Naive thymus-derived CD4-positive, alpha-beta T cell (primary cell): ENCODE measurements at places on chromosomes 3 and 15. TPM values are rescaled to one million over a fixed set of nuclear protein-coding genes. Genes with fewer than 3 reads are reported as not detected.

DNA sequence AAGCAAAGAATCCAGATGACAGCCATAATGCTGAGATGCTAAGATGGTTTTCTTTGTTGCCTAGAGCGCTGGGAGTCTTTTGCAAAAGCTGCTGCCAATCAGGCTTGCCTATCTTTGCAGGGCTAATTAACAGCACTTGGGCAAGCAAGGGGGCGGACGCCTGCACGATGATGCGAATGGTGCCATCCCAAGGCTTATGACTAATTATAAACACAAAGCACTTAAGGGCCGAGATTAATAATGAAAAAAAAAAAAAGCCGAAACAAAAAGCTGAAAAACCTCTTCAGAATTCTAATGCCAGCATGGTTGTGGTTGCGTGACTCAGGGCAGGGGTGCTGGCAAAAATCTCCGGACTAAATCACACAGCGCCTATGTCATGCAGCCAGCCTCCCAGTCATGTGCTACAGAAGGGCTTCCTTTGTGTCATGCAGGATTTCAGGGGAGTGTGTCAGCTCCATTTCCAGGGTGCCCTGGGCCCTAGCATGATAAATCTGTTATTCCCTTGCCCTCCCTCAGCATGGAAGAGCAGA lies 185.0 kb upstream of the ANKRD28 start:
- no peak for DNase-seq

Gene SKOR1
- polyA plus RNA-seq: not detected

- DNase-seq: no peak
Observed at GRCh38 chr3:34106879-34107278, 308.4 kb downstream of the PDCD6IP start.

DNA sequence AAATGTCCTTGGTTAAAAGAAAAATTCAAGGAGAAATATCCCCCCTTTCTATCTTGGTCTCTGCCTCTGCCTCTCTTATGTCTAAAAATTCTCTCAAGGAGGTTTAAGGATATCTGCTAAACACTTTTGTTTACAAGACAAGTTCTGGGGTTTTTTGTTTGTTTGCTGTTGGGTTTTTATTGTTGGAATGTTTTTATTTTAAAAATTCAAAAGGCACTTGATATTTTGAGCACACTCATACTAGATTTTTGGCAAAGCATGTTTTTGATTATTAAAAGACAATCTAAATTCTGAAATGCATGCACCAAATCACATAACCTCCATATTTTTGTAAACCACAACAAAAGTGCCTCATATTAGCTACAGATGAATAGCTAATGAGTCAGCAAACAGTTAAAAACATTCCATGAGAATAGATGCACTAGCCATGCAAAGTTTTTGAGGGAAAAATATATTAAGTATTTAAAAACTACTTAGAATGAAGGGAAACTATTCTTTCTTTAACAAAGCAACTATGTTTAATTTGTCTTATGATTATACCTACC lies 84.6 kb downstream of the ZBTB20 start:
- no peak for DNase-seq

Gene GPR160
- 22.8 TPM for polyA plus RNA-seq

GRCh38 chr3:112032098-112032731 lies 2.3 kb upstream of the TMPRSS7 start:
- no peak for DNase-seq

Gene HCLS1
- 340 TPM for polyA plus RNA-seq

GRCh38 chr3:67335813-67336212 lies 318.6 kb downstream of the SUCLG2 start:
- no peak for DNase-seq

DNA sequence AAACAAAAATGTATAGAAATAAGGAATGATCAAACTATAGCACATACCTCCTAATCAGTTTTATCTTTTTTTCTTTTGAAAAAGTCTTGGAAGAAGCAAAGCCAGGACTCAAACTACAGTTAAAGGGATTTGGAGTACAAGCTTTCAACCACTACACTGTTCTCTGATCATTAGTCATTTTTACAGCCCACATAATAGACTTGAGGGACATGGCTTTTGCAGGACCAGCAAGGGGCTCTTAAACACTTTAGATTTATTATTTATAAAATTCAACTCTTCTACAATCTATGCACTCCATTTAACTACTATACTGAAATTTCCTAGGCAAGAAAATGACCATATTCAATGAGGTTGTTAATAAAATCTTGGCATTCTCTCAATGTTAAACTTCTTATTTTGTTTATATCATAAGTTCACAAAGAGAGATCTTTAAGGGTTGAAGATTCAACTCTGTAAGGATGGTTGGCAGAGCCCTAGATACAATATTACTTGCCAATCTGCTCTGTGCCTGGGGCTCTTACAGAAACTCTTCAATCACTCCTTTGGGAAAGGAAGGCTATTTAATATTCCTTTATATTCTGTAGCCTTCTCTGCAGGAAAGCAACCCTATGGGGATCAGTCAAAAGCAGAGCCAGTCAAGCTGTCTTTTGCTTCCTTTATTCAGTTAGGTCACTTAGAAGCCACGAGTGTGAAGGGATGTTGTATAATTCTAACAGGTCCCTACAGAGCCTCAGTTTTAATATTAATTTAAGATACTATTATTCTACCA lies 557.7 kb upstream of the SGO1 start:
- no peak for DNase-seq

- DNase-seq: no peak
Observed at GRCh38 chr3:178127221-178127620, 409.0 kb upstream of the KCNMB2 start.

Gene SLC24A5
- not detected for polyA plus RNA-seq

Gene ATP10A
- 7.2 TPM for polyA plus RNA-seq

DNA sequence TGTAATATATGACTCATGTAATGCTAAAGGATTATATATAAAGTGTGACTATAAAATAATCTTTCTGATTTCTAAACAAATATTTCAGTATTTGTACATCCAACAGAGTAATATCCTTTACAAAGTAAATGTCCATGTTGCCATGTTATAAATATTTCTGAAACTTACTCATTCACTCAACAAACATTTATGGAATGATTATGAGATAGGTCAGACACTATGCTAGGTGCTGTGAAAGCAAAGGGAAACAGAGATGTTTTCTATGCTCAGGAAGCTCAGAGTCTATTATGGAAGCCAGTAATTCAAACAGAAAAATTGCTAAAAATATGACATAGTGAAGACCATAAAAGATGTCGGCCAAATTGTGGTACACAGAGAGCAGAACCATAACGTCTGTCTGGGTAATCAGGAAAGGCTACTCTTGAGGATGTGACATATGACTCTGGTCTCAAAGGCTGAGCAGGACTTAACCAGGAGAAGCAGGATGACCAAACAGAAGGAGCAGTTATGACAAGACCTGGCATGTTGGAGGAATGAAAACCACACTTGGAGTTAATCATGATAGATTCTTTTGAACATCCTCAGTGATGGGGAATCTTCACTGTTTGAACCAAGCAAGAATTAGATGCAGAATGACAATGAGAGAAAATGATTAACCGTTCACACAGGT lies 39.0 kb upstream of the MYO5C start:
- no peak for DNase-seq

DNA sequence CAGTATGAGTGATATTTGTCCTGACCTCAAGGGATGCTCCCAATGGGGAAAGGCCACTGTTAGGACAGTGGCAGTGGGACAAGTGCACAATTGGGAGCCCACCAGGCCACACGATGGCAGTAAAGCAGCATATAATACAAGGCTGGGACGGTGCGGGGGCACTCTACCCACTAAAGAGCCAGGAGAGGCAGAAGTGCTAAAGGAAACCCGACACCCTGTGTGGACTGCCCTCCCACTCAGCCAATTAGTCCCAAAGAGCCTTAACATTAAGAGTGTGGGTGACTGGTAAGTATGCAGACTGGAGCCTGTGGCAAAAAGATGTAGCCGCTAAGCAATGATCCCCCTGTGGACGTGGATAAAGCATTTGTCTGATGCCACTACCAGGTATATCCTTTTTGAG lies 8.2 kb upstream of the ZNF589 start:
- peak; percentile 44 for DNase-seq

DNA sequence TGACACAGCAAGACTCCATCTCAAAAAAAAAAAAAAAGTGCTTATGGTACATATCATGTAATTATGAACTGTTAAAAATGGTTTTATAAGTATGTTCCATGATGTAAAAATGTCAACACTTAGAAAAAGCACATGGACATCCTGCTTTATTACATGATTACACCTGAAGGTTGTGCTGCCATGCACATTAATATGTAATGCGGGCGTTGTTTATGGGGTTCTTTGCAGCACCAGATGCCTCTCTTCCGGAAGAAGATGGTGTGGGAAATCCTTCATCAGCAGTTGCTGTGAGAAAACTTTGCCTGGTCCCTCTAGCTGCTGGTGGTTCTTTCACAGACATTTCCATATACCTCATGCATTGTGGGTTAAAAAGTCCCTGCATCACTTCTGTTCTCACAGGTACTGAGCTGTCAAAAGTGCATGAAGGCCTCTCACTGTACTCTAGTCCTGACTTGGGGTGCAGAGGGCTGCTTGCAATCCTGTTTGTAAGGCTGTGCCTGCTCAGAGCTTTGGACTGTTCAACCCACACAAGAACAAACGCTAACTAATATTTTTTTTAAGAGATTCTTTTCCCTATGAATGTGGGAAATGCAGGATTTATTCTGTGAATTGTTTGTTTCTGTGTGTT lies 43.6 kb downstream of the SENP2 start:
- DNase-seq: no peak

- no peak for DNase-seq
Observed at GRCh38 chr15:67472957-67473356, 48.0 kb upstream of the C15orf61 start.

Gene ATP8B4
- polyA plus RNA-seq: not detected

GRCh38 chr15:74535388-74536084 lies 5.5 kb upstream of the ARID3B start:
- no peak for DNase-seq

GRCh38 chr15:65033659-65034269 lies 4.3 kb upstream of the MTFMT start:
- no peak for DNase-seq

Gene SYNPR
- polyA plus RNA-seq: not detected

GRCh38 chr3:131388490-131388799 lies 6.9 kb downstream of the NUDT16 start:
- DNase-seq: no peak

Gene CGGBP1
- polyA plus RNA-seq: 104 TPM

DNA sequence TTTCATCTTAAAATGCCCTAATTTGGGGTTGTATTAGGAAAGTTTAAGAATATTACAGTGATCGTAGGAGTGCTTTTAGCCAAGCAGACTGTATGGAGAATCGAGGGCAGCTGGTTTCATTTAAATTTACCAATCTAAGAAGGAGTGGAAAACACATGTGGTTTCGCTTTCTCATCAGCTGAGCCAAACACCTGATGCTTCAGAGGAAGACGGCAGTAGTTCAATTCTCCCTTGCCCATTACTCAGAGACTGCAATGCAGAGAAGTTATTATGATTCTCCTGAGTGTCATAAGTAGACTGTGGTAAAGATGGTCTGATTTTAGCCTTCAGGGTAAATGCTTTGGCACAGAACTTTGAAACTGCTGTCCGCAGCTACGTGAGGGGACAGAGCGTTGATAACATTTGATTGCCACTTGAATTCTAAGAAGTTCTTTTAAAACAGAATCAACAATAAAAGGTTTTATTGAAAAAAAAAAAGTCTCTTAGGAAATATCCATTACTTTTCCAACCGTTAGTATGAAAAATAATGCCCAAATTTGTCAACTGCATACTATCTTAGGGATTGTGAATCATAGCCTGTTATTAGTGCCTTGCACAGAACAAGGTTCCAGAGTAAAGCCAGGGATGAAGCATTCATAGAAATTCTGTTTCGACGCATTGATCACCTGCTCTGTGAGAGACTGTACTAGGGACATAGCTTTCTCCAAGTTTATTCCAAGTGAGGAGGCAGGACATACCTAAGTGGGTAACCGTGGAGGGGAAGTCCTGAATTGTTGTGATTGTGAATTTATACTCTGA lies 25.6 kb downstream of the LYSMD4 start:
- peak; percentile 37 for DNase-seq

- no peak for DNase-seq
Observed at GRCh38 chr15:63514531-63514943, 10.1 kb downstream of the USP3 start.

DNA sequence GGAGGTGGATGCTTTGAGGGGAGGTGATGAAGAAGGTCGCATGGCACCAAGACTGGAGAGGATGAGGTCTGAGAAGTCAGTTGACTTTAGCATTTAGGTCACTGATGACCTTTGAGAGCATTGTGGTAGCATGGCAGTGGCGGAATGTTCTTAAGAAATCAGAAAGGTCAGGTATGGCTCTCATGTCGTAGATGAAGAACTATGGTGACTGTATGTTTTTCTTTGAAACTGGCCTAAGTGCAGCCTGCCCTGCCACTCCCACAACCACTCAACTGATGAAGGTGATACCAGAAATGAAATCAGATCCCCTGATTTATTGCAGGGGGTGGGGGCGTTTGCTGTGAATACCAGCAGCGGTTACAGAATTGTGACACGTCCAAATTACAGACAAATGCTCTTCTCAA lies 102.6 kb downstream of the ITPR1 start:
- DNase-seq: no peak

Gene LRRC49
- not detected for polyA plus RNA-seq

Gene USP19
- 55.9 TPM for polyA plus RNA-seq

DNA sequence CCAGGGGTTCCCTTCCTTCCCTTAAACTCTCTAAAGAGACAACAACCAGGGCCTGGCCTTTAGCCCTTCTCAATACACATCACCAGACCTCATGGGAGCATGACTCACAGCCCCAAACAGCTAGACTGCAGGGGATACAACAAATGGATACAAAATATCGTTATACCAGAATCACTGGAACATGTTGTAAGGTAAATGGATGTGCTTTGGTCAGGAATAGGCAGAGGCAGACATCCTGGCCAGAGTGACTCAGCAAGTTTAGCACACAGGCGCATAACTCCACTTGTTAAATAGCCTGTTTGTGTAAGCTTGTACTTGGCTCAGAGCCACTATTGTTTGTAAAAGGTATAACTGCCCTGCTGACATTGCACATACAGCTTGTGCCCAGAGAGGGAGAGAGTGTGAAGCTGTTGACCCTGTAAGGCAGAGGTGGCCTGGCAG lies 18.3 kb downstream of the TMED3 start:
- DNase-seq: no peak

DNA sequence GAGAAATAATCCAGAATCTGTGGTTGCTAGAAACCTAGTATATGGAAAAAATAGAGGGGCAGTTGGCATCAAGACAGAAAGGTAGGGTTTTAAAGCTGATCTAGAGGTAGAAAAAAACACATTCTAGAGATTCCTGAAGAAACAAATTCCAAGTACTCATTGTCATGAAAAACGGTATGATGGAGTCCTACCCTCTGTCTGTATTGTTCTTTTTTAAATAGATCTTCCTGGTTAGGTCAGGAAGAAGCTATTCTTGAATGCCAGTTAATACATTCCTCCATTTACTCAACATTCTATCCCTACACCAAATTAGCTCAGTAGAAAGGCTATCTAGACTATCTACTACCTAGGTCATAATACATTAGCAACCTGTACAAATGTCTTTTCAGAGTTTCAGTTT lies 364.7 kb downstream of the FHIT start:
- DNase-seq: no peak

GRCh38 chr3:198080521-198081384 lies 120.7 kb downstream of the LMLN start:
- DNase-seq: peak; percentile 82

GRCh38 chr3:45978006-45978761 lies 17.4 kb downstream of the FYCO1 start:
- DNase-seq: peak; percentile 37

GRCh38 chr3:181868576-181869082 lies 156.9 kb downstream of the SOX2 start:
- DNase-seq: no peak

Gene GRIP2
- polyA plus RNA-seq: not detected
